Cortex of kidney (tissue), 1 donor: ENCODE measurements at places on chromosomes 13 and 19.

- DNase-seq: no peak
Observed at GRCh38 chr13:80884056-80884785, 543.3 kb upstream of the SPRY2 start.

DNA sequence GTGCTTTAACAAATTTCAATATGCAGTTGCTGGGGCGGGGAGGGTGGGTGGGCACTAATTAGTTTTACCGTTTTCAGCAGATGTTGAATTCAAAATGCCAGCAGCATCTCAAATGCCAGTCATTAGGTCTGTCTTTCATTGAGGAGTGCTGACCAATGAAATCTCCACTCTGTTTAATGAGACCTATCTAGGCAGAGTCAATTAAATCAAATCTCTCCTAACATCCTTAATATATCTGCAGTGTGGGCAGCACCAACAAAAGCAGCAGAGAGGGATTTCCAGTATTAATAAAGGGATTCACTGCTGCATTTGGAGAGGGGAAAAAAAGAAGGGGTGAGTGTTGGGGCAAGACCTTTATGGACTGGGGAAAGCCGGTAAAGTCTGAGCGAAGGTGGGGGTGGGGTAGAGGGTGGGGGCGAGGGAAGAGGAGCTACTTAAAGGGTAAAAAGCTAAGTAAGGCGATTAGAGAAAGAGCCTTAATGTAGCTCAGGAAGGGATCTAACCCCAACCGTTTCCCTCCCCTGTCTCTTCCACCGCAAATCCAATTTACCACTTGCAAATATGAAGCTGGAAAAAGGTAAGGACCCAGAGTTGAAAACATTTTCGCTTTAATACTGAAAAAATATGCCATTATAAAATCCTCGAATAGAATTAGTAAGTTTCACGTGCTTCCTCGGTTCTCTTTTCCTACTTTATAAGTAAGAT is 4.5 kb downstream of the SLITRK1 start:
- DNase-seq: no peak

- no peak for DNase-seq
Observed at GRCh38 chr13:95603887-95604555, 40.5 kb downstream of the DZIP1 start.

GRCh38 chr19:34639491-34640085 is 37.4 kb downstream of the SCGB2B2 start:
- no peak for DNase-seq

GRCh38 chr13:97976610-97977521 is 23.4 kb downstream of the IPO5 start:
- DNase-seq: no peak

- no peak for DNase-seq
Observed at GRCh38 chr13:110275931-110276552, 30.9 kb downstream of the COL4A1 start.

DNA sequence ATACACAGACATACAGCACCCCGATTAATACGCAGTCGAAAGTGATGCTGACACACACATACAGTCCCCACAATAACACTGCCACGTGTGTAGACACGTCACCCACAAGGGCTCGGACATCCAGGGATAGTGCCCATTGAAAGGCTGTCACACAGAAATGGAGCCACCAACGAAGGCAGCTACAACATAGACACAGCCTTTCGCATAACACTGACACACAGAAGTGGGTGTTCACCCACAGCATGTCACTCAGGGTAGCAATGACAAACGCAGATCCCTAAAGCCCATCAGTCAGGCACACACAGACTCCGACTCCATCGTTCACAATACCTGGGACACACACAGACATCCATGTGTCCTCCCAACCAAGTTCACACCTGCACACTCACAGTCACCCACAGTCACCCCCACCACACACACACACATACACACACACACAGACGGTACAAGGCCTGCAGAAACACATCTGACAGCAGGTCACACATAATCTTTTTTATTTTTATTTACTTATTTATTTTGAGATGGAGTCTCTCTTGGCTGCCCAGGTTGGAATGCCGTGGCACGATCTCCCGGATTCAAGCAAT is 10.4 kb upstream of the NANOS3 start:
- DNase-seq: no peak

DNA sequence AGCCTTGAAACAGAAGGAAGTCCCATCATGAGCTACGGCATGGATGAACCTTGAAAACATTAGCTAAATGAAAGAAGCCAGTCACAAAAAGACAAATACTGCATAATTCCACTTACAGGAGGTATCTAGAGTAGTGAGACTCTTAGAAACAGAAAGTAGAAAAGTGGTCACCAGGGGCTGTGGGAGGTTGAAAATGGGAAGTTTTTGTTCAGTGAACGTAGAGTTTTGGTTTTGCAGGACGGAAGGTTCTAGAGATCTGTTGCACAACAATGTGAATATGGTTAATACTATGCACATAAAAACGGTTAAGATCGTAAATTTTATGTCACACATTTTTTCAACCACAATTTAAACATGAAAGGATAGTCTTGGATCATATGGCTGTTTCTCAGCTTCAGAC is 11.9 kb upstream of the SLC10A2 start:
- no peak for DNase-seq
